Kidney epithelial cell (primary cell): ENCODE measurements at places on chromosomes 2 and 18. TPM values are rescaled to one million over a fixed set of nuclear protein-coding genes. Genes with fewer than 3 reads are reported as not detected.

DNA sequence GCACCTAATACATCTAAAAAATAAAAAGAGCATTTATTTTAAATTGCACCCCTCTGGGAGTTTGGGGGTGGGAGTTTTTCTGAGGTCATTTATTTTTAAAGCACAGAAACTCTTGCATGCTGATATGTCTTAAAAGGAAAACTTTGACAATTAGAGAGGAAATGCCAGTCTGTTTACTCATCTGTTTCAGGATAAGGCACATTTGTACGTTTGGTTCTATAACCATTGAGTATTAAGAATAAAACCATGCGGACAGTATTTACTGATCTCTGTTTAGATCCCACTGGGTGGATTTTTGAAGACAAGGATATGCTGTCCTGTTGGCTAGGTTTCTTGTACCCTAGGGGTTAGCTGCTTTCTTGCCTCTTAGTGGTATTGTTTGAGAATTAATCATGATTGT lies 122.9 kb downstream of the TANC1 start:
- no peak for DNase-seq

- DNase-seq, result no peak
Measured at GRCh38 chr2:241951316-241951700, 81.8 kb downstream of the RTP5 start.

DNA sequence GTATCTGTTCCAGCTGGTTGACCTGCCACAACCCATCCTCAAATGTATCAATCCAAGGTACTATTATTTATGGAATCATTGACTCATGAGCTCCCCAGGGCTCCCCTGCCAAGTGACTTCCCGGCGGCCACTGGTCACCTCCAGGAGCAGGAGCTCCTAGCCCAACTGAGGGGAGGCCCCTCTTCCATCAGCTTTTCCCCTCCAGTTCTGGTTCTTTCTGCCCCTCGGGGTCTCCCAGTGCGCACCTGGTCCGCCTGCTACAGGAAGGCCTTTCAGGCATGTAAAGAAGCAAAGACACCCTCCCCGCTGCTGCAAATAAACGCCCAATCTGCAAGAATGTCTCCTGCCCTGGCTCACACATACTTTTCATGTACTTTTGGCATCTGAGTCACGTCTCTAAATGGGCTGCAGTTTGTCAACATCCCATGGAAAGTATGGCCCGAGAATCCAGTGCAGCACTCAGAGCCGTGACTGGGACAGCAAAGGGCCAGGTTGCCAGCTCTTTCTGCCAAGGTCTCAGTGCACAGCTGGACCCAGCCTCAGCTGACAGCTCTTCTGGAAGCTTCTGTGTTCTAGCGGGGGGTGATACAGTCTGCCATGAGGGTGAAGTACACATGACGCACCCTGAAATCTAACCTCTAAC lies 41.4 kb downstream of the KLHL29 start:
- no peak for DNase-seq

GRCh38 chr2:187552828-187553681 lies 1.2 kb downstream of the TFPI start:
- no peak for DNase-seq

GRCh38 chr2:98482362-98482761 lies 37.7 kb downstream of the INPP4A start:
- DNase-seq, result no peak

GRCh38 chr2:220930271-220931076 lies 641.6 kb downstream of the EPHA4 start:
- no peak for DNase-seq

- no peak for DNase-seq
Measured at GRCh38 chr2:75751360-75751759, 40.6 kb upstream of the GCFC2 start.

DNA sequence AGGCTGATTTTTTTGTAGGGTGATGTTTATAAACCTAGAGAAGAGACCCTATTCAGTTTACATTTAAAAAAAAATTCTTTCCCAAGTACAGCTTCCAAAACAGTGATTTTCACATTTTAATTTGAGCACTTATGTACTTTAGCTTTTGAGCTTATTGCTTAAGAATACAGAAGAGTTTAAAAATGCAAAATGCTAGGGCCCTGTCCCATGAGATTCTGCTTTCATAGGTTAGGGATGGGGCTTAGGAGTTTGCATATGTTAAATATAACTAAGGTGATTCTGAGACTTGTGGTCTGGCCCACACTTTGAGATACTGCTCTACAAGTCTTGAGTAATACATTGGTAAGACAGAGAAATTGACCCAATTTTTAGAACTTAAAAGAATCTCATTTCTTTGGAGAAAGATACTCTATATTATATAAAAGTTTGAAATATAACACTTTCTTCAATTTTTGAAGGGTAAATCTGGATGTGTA lies 137.3 kb upstream of the CWC22 start:
- no peak for DNase-seq

DNA sequence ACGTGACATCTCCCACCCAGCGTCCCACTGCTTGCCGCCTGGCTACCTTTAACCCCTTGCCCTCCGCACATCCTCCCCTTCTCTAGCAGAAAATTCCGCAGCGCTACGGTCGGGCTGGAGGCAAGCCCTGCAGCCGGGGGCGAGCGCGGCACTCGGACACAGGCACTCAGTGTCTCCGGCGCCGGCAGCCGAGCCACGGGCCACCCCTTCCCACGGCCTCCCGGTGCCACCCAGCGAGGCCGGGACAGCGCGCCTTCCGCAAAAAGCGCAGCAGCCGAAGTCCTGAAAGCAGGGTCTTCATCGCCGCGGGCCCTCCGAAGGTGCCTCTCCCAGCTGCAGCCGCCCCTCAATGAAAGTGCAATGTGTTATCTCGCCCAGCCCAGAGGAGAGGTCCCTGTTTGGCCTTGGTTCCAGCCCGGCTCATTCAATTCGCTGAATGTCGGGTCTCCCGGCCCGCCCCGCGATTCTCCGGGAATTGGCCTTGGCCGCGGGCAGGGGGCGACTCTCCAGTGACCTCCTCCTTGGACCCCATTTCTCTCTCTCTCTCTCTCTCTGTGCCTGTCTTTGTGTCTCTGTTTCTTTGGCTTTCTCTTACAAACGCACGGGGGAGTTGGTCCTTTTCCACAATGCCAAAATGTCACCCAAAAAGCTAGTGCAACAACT lies 1.1 kb downstream of the DLGAP1 start:
- no peak for DNase-seq

DNA sequence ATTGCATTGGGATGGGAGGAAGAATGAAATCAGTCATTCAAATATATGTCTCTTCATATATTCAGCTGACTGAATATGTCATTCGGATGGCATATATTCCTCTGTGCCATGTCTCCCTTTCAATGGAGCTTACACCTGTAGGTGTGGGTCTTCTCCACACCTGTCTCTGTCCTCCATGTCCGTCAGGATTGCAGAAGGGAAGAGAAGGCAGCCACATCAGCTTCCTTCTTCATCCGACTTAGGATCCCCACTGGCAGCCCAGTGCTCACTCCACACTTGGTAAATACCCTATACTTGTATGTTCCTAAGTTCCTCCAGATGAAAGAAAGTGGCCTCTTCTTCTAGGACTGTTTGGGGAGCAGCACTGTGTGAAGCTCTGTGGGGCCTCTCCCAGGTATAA lies 250.1 kb downstream of the BCL2 start:
- no peak for DNase-seq

GRCh38 chr18:56327191-56327885 lies 311.1 kb downstream of the TXNL1 start:
- DNase-seq, result no peak

- DNase-seq, result no peak
Measured at GRCh38 chr18:61394983-61395382, 61.8 kb downstream of the CDH20 start.

DNA sequence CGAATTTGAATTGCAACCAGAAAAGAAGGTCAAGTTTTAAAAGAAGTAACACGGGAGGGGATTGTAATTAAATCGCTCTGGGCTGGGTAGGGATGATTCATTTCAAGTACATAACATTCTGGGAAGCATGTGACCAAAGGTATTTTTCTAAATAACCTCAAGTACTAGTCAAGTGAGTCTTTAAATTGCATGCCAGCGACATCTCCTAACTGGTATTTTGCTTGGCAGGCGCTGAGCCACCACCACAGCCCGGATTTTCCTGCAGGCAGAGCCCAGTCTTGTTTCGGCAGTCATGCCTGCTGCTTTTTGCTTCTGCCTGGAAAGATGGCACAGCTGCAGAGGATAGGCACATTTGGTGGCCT lies 33.7 kb upstream of the NPAS2 start:
- DNase-seq, result peak; percentile 87

DNA sequence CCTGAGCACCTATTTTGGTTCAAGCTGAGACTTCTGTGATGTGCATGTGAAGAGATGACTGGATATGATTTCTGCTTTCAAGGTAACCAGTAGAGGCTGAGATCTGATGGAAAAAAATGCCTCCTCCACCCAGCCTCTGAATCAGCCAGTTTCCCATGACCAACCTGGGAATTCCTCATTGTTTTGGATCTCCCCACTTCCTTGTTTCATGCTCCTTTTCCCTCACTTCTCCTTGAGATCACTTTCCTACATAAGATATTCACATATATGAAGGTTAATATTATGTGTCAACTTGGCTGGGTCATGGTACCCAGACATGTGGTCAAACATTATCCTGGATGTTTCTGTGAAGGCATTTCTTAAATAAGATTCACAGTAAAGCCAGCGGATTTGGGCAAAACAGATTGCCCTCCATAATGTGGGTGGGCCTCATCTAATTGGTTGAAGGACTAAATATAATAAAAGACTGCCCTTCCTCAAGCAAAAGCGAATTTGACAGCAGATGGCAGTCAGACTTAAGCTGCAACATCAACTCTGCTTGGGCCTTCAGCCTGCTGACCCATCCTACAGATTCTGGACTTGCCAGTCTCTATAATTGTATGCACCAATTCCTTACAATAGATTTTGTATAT lies 379.4 kb downstream of the TNS1 start:
- no peak for DNase-seq

- DNase-seq, result no peak
Measured at GRCh38 chr2:64479259-64480117, 25.5 kb downstream of the LGALSL start.

- DNase-seq, result no peak
Measured at GRCh38 chr2:204869132-204869823, 324.0 kb downstream of the PARD3B start.

- DNase-seq, result peak; percentile 71
Measured at GRCh38 chr2:237171396-237171795, 85.7 kb downstream of the COPS8 start.

DNA sequence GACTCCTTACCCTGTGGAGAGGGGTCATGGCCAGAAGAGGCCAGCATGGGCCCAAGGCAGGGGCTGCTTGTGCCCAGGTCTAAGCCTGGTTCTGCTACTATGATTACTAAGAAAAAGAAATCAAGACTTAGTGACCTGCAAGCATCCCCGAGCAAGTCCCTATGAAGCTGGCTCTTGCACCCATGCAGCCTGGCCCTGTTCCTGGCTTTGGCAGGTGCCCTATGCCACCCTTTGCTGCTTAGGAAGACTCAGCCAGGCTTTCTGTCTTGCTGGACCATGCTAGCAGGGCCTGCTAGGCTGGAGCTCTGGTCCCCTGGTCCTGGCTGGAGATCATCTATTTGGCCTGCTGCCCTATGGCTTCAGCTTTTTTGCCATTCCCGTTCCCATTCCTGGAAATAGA lies 309.4 kb upstream of the EPAS1 start:
- no peak for DNase-seq

- DNase-seq, result peak; percentile 86
Measured at GRCh38 chr2:172783165-172783898, 47.7 kb downstream of the RAPGEF4 start.

- no peak for DNase-seq
Measured at GRCh38 chr2:75698918-75699317, 11.8 kb downstream of the GCFC2 start.

DNA sequence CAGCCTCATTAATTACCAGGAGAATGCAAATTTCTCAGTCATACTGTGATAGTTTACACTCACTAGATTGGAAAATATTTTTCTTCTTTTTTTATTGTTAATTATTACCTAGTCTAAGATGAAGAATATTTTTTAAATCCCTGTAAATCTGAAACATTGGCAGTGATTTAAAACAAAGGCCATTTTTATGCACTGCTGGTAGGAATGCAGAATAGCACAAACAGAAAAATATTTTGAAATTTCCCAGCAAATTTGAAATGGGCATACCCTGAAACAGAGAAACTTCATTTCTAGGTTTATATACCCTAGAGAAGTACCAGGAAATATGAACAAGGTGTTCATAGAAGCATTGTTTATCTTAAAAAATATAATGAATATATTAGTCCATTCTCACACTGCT lies 31.0 kb downstream of the DYNAP start:
- no peak for DNase-seq

GRCh38 chr18:54736981-54737380 lies 91.3 kb upstream of the RAB27B start:
- DNase-seq, result no peak

GRCh38 chr2:174629506-174629905 lies 31.9 kb upstream of the WIPF1 start:
- no peak for DNase-seq

DNA sequence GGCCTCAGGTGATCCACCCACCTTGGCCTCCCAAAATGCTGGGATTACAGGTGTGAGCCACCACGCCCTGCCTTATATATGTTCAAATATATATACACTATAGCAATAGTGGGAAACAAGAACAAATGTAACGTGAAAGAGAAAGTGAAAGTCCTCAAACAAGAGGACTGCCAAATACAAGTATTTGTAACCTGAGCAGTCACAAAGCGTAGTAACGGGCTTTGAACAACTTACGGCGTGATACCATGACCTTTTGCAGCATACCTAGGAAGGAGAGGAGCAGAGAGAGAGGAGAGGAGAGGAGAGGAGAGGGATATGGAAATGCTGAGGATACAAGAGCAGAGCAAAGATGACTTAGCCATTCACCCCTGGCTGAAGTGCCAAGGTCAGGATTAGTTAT lies 113.8 kb upstream of the RGPD4 start:
- DNase-seq, result no peak

DNA sequence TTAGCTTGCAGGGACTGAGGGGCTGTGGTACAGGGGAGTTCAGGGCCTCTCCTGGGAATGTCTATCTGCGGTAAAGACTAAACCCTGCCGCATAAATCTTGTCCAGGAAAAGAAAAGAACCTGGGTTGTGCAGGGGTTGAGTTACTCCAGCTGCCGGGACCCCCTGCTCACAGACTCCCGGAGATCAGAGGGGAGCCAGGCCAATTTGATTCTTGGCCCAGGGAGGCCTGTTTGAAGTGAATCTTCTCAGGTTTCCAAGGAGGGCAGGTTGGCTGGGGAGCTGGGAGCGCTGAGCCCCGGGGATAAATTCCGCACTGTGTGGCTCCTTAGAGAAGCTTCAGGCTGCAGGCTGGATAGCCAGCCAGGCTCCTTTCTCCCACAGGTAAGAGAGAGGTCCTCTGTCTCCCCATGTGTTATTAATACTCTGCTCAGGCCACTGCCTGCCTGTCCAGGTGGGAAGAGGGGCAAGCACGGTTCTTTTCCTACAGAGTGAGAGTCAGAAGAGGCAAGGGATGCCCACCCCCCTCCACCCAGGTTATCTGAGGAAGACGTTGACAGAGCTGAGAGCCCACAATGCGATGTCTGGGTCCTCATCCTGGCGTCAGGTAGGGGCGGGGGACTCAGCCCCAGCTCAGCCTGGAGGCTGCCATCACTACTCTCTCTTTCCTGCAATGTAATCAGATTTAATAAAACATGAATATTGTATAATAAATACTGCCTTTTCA lies 82.7 kb downstream of the LONRF2 start:
- no peak for DNase-seq

OTX1 gene
- not detected in 2 replicates for total RNA-seq

TMEM169 gene
- total RNA-seq, result 3.8 and 4.6 TPM in 2 replicates

CLEC4F gene
- not detected in 2 replicates for total RNA-seq

LHCGR gene
- total RNA-seq, result not detected in 2 replicates

DUSP28 gene
- total RNA-seq, result 4.2 and 7.6 TPM in 2 replicates

MFSD2B gene
- not detected in 2 replicates for total RNA-seq
